Activated T-helper 2 cell treated with anti-CD3 and anti-CD28 coated beads, Interferon-gamma antibody, Interleukin-2, Interleukin-4, amounts not matched to agents 10 μg/mL and 5 μg/mL and 100 μg/mL, durations not matched to agents 14 hours and 24 hours and 36 hours (primary cell): ENCODE measurements at places on chromosomes 3 and 15.
A peak's percentile ranks its signal among the peaks of the same experiment; 100 is the strongest.

DNA sequence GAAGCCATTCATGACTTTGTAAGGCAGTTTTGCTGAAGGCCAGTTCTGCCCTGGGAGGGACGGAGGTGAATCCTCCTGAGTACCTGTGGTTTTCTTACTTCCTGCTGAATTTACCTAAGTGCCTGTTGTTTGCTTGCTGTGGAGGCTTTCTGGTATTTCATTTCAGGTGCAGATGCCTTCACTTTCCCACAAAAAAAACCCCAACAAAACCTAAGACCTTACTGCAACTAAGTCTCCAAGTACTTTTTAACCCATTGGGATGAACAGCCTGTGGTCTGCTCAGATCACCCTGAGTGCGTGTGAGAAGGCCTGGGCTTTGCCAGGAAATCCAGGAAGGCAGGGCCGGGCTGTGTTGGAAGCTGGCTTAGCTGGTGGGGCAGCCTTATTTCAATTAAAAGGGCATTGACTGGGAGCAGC, 65.3 kb downstream of the IGF1R start:
- DNase-seq: no peak

- no peak for DNase-seq
Observed at GRCh38 chr15:37135225-37135624, 34.9 kb upstream of the MEIS2 start.

DNA sequence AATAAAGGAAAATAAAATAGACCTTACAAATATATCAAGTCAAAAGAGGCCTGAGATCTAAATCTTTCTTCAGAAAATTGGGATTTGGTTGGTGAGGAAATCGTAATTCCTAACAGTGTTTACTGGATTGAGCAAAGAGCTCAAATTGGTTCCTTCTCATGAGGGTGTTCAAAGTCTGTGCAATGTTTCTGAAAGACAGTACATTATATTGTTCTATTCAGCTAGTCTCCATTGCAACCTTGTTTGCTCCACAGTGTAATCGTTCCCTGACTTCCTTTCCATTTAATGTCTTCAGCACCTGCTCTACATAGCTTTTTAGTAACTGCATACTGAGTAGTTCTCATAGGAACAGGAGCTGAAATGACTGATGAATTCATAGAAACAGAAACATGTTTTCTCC, 326.8 kb downstream of the SUCLG2 start:
- DNase-seq: no peak

DNA sequence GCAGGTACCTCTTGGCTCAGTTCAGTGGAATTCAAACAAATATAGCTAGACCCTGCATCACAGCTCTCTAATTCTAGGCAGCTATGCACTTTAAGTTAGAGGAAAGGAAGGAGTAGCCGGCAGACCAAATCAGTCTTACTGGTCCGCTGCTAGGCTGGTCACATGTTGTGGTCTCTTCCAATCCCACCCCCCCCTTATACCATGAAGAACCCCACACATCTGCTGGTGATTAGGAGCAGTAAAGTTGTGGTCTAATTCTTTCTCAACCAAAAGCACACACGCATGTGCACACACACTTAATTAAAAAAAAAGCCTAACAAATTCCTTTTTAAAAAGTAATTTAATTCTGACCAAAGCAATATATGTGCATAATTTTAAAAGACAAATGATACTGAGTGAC, 16.7 kb upstream of the SH3GL3 start:
- DNase-seq: no peak

- no peak for DNase-seq
Observed at GRCh38 chr3:57048052-57048671, 12.3 kb upstream of the SPATA12 start.

- DNase-seq: peak; percentile 6
Observed at GRCh38 chr3:128307029-128307633, 153.8 kb downstream of the EEFSEC start.

DNA sequence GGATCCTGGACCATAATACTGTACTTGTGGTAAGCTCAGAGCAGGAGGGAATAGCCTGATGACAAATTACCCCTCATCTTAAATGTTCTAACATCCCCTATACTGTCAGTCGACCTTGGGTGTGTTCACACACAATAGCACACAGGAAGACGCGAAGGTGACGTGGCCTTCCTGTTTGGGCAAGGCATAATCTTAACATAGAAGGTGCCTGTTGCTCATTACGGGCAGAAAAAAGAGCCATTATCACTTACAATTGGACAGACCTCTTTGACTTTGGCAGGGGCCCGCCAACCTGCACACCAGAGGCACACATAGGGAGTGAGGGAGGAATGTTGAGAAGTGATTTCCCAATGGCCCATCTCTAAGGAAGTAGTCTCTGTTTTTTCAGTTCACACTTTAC, 144.2 kb downstream of the ANO10 start:
- DNase-seq: peak; percentile 23

DNA sequence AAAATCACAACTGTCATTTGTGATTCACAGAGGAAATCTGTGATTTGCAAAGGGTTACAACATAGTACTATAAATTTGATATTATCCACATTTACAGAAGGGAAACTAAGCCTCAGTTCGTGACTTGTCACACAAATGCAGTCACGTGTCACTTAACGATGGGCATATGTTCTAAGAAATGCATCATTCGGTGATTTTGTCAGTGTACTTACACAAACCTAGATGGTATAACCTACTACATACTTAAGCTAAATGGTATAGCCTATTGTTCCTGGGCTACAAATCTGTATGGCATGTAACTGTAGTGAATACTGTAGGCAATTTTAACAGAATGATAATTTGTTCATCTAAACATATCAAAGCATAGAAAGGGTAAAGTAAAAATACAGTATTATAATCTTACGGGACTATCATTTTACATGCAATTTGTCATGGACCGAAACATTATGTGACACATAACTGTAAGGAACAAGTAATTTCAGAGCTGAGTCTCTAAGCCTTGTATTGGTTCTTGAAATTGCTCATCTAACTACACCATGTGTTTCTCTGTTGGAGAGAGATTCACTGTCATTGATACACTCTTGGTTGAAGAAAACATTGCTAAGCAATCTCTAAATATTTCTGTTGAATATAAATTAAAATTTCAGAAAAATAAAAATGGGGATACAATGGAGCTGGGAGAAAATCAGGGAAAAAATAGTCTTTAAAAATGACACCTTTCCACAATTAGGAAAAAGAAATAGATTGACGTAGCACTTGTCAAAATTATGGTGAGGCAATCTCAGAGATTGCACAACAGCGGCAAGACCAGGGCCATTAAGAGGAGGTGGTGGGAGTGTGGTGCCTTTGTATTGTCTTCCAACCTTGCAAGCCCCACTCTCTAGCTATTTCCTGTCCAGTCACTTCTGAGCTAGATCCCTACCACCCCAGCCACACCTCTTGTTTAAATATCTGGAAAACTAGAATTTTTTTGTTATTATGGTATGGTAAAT, 645.8 kb upstream of the TBL1XR1 start:
- DNase-seq: no peak

- DNase-seq: no peak
Observed at GRCh38 chr3:195210266-195210973, 60.5 kb downstream of the XXYLT1 start.

GRCh38 chr3:66348704-66349103, 127.9 kb downstream of the SLC25A26 start:
- no peak for DNase-seq

GRCh38 chr3:33358172-33358781, 81.0 kb downstream of the FBXL2 start:
- no peak for DNase-seq

DNA sequence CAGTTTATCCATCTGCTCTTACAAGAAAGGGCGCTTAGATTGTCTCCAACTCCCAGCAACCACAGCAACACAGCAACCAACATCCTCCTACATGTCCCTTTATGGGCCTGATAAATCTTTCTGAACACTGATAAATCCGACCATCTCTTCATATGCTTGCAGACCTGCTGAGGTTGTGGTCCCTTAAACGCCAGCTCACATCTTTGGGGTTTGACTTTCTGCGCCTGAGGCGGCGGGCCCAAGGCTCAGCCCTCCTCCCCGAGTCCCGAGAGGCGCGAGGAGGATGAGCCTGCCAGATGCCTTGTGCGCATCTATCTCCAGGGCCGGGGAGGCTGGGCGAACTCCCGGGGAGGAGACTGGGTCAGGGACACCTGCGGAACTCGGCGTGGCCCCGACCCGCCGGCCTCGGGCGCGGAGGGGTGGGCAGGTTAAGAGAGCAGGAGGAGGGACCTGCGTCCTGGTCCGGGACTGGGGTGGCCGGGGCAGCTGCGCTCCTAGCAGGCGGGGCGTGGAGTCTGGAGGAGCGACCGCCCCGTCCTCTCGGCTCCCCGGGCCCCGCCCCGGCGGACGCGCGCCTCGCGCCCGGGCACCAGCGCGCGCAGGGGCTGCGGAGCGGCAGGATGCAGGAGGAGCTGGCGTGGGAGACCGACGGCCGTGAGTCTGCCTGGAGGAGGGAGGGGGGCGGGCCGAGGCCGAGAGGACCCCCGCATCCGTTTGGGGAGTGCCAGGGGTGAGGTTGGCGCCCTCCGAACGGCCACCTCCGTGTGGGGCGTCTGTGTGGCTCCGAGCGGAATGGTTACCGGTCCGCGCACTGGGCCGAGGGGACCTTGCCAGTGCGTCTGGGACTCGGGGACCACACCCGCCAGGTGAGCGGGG, at the start of gene ANKDD1A:
Gene ANKDD1A (plus strand): TSS at position 592 of the 876 bp plus-strand sequence. CDS start 29 bp downstream, at position 621.
- DNase-seq: peak; percentile 60

- DNase-seq: no peak
Observed at GRCh38 chr3:36943601-36944000, 1.3 kb downstream of the TRANK1 start.

DNA sequence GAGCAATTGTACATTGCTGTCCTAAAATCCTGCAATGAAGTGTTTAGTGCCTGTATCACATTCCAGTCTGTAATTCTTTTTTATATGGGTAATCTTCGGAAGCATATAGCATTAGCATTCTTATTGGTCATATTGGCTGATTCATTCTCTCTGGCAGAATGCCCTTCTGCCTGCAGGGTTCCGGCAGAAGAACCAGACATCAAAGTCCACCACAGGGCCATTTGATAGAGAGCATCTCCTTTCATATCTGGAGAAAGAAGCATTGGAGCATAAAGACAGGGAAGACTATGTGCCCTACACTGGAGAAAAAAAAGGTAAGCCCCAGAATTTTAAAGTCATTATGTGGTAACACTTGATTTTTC, 39.6 kb downstream of the TMOD3 start:
- no peak for DNase-seq

- no peak for DNase-seq
Observed at GRCh38 chr3:49248840-49249227, 28.2 kb downstream of the C3orf62 start.

- DNase-seq: no peak
Observed at GRCh38 chr3:28057539-28057938, 183.9 kb upstream of the CMC1 start.

- DNase-seq: no peak
Observed at GRCh38 chr3:152285509-152285908, 16.8 kb downstream of the MBNL1 start.

- no peak for DNase-seq
Observed at GRCh38 chr3:189338366-189338765, 166.6 kb downstream of the TPRG1 start.

DNA sequence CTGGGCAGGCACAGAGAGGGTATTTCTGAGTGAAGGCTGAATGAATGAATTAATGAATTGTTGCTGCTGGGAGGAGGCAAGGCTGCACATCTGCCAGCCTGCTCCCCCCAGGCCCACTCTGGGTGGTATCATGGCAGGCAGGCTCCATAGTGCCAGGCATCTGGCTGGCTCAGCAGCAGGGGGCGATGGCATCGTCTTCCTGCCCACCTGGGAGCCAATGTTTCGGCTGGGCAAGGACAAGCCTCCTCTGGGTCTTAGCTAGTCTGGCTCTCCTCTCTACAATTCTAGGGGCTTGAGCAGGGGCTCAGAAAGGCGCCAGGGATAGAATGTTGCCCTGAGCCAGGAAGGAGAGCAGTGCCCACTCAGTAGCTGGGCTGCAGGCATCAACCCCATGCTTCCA, 1.7 kb upstream of the TLR9 start:
- DNase-seq: no peak

DNA sequence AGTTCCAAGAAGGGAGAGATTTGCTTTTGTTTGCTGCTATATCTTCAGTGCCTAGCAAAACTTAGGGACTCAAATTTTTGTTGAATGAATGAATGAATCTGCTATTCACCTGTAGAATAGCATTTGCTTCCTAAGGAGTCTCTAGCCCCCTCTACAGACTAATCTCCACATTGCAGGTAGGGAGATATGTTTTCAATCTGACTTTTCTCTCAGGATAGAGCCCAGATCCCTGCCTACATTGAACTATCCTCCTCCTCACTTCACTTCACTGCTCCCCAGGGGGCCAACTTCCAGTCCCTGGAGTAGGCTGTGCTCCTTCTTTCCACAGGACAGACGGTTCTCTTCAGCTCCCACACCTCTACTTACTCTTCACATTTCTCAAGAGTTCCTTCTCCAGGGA, 81.9 kb upstream of the PTX3 start:
- no peak for DNase-seq

GRCh38 chr3:187936676-187937075, 191.4 kb upstream of the BCL6 start:
- no peak for DNase-seq

GRCh38 chr15:90553248-90553745, 23.6 kb downstream of the CRTC3 start:
- DNase-seq: no peak

DNA sequence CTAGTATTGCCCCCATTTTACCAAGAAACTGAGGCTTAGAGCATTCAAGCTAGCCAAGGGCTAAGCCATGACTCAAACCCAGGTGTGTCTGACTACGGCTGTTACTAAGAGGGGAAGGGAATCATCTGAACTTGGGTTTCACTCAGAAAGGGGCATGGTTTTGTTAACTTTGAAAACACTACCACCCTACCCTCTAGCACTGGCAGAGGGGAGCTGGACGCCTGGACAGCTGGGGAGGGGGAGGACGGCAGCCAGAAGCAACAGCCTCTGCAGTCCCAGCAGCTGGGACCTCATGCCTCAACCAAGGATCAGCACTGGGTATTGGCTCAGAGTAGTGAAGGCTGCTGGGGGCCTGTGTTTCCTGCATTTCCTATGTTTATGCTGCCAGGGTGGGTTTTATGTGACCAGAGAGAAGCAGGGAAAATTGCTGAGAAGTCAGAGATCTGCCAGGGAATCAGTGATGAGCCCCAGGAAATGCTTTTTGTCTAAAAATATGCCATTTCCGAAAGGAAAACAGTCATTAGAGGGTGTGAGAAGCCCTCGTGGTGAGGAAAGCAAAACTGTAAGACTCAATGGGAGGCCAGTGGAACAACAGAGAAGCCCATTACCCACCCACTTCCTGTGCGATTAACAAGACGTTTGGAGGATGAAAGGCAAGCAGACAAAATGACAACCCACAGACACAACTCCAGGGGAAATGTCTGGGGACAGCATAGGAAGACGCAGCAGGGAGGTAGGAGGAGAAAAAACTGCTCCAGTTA, 41.2 kb downstream of the LIPC start:
- peak; percentile 55 for DNase-seq

GRCh38 chr15:77528968-77529319, 103.8 kb downstream of the LINGO1 start:
- DNase-seq: no peak

GRCh38 chr15:40923551-40923950, 5.6 kb upstream of the DLL4 start:
- no peak for DNase-seq

- DNase-seq: no peak
Observed at GRCh38 chr15:51493892-51494291, 128.7 kb downstream of the DMXL2 start.
